ENCODE measurements at places on chromosomes 2 and 18.

GRCh38 chr2:209933499-209934483 is 68.6 kb upstream of the RPE start:
- DNase-seq, result peak; percentile 52

GRCh38 chr2:145273840-145274239 is 753.9 kb upstream of the ZEB2 start:
- DNase-seq, result no peak

- DNase-seq, result no peak
Observed at GRCh38 chr2:61432990-61433389, 37.9 kb downstream of the USP34 start.

GRCh38 chr2:45605116-45605515 is 6.0 kb downstream of the SRBD1 start:
- no peak for DNase-seq

DNA sequence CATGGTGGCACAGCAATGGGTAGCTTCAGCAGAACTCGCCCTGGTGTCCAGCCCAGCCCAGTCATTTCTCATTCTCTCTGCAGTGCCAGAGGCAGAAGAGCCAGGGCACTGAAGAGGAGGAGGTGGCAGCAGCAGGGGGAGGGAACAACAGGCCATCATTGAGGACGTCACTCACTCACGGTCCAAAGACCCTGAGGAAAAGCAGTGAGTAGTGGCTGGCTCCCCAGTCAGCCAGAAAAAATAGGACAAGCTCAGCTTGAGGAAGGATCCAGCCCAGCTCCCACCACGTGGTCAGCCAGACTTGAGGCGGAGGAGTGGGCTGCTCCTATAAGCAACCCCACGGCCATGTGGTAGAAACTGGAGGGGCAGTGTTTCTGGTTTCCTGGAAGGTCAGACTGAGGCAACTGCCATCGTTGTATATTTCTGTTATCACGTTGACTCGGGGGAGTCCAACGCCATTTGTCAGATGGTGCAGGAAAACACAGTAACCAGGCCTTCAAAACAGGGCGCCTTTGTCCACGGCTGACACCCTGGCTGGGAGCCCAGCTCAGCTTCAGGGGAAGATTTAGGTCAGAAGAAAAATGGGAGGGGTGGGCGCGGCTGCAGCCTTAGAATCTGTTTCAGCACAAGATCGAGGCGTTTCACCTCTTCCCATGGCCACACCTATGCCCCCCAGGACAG is 19.0 kb upstream of the TMEM247 start:
- peak; percentile 52 for DNase-seq

- no peak for DNase-seq
Observed at GRCh38 chr18:23069481-23069880, 65.8 kb upstream of the CABLES1 start.

GRCh38 chr2:156652691-156653090 is 216.5 kb downstream of the GPD2 start:
- DNase-seq, result no peak

GRCh38 chr18:78799382-78800089 is 180.1 kb upstream of the SALL3 start:
- no peak for DNase-seq

GRCh38 chr2:126220331-126220730 is 435.6 kb upstream of the GYPC start:
- DNase-seq, result no peak

GRCh38 chr18:27956001-27956640 is 220.8 kb downstream of the CDH2 start:
- DNase-seq, result no peak

DNA sequence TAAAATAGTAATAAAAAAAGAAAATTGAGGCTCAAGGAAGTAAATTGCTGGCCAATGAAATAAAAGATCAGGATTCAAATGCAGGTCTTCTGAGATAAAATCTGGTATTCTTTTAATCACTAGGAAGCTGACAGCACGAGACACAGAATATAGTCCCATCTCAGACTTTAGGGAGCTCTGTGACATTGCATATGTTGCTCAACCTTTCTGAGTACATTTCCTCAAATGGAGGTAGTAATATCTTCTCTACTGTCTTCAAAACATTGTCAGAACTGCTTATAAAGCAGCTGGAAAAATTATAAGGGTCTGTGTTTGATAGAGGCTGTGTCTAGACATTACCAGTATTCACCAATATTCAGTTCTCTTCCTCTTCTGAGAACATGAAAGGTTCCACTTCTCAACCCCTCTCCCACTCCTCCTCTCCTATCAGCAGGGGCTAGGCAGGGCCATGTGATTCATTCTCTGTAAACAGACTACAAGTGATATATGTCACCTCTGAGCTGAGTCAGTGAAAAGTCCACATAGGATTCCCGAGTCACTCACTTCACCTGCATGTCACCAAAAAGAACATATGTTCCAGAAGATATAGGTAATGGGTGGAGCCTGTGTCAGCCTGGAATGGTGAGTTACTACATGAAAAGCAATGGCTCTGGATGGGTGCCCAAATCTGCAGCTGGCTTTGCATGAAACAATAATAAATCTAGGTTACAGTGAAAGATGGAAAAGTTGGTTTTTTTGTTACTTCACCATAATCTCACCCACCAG is 7.1 kb downstream of the KCNE4 start:
- no peak for DNase-seq

- no peak for DNase-seq
Observed at GRCh38 chr2:194946826-194947225, 710.2 kb upstream of the SLC39A10 start.

DNA sequence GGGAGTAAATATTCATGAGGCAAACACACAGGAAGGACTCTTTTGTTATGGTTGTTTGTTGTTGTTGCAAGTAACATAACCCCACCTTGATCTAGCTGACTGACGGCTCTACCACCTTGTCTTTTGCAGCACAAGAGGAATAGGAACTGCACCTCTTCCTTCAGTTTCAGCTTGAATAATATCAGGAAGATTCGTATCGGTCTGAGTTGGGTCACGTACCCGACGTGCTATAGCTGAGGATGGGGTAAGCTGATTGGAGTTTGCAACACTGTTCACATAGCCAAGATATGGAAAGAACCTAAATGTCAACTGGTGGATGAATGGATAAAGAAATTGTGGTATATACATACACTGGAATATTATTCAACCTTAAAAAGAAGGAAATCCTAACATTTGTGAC is 14.5 kb upstream of the IL1RN start:
- DNase-seq, result no peak

Measured in right hindlimb (tissue), 1 donor.